ENCODE measurements at places on chromosomes 2 and 18.

DNA sequence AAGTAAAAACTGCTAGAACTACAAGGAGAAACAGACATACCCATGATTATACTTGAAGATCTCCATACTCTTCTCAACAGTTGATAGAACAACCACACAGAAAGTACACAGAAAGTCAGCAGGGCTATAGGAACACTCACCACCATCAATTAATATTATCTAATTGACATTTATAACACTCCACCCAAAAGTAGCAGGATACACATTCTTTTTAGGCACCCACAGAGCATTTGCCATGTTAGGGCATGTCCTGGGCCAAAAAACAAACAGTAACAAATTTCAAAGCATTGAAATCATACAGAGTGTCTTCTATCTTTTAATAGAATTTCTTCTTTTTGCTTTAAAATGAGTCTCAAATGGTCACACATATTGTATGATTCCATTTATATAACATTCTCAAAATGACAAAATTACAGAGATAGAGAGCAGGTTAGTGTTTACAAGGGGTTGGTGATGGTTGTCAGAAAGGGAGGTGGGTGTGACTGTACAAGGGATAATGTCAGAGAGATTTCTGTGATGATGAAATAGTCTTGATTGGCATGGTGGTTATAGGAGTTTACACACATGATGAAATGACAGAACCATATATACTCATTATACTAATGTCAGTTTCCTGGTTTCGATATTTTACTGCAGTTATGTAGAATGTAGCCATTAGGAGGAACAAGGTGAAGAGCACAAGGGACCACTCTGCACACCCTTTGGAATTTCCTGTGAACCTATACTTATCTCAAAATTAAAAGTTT lies 82.8 kb downstream of the NCK2 start:
- no peak for DNase-seq

DNA sequence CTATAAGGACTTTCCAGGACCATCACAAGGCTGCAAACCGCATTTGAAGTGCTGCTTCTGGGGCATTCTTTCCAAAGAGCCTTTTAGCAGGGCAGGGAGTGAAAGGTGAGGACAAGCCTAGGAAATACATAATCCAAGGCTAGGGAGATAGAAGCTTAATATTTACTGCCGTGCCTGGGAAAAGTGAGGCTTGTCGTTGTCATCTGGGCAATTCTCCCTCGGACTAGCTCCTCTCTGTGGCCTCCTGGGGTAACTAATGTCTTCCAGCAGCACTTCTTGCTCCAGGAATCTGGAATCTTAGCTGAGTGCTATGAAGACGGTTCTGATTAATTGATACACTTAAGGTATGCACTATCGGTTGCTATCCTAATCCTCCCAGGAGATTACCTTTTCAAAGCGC lies 69.3 kb upstream of the ATL2 start:
- DNase-seq = no peak

DNA sequence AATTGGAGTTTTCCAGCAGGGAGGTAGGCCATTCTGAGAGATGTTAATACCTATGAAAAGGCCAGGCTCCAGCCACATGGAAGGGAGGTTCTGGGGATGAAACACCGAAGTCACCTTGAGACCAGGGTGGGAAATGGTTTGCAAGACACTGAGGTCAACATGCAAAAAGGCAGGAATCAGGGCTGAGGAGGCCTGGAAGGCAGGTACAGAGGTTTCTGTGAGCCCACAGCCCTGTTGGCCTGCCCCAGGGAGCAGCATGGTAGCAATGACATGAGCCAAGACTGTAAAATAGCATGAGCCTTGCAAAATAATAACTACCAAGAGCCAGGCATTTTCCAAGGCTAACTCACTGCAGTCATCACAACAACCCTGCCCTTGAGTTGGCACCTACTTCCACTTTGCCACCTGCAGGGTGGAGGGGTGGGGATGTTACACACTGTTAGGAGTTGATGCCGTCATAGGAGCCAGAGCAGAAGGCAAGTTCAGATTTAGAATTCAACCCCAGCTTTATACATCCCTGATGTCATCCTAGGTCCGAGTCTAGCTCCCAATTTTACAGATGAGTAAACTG lies 61.3 kb downstream of the ZBTB7C start:
- DNase-seq = no peak

GRCh38 chr2:19702267-19702666 lies 199.5 kb downstream of the TTC32 start:
- no peak for DNase-seq

DNA sequence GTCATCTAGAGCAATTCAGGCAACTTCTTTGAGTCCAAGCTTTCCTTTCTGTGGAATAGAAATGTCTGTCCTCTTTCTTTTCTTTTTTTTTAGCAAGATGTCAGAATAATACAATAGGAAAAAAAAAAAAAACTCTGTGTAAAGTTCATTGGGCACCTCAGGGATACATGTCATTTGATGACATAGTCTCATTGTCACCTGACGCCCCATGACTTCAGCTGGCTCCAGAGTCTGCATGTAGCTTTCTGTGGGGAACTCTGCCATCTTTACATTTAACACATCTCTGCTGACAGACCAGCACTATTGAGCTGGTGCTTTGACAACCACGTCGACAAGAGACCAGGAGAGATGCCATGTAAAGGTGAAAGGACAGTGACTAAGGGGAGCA lies 172.5 kb upstream of the KLF7 start:
- DNase-seq = no peak

DNA sequence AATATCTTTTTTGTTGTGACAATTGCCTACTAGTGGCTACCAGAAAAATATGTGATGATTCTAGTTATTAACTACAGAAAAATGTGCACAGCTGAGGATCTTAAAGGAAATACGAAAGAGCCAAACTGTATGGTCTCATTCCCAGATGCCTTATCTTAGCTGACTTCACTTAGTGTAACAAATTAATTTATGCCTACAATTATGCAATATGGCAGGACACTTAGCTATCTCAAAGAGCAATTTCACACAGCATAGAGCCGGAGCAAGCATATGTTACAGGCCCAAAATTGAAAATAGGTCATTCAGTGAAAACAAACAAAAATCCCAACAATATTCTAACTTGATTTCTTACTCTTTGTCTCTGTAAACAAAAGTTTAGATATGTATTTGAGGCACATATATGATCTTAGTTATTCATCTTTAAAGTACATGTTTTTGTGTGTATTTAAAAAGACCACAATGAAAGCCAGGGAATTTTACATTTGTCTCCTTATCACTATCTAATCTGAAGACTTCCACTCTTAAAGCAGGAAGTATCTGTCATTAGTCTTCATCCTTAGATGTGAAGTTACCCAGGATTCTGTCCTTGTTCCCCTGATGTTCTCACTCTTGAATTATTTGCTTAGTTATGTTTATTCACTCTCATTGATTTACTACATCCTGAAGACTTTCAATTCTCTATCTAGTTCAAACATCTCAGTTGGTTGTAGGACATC lies 1579.0 kb upstream of the NXPH2 start:
- DNase-seq = peak; percentile 8

DNA sequence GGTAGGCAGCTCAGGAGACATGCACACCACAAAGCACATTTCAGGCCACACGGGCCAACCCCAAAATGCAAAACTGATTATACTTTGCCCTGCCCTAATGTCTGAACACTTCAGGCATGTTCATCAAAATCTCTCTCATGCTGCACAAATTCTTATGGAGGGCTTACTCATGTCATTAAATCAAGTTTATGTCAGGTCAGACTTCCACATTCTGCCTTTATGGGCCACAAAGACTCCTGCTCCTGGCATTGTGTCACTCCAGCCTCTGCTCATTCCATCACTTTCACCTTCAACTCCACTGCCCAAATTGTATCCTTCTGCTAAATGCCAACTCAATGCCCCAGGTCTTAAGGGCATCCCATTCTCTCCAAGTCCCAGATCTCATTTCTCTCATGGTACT lies 9.2 kb downstream of the UXS1 start:
- DNase-seq = peak; percentile 28

DNA sequence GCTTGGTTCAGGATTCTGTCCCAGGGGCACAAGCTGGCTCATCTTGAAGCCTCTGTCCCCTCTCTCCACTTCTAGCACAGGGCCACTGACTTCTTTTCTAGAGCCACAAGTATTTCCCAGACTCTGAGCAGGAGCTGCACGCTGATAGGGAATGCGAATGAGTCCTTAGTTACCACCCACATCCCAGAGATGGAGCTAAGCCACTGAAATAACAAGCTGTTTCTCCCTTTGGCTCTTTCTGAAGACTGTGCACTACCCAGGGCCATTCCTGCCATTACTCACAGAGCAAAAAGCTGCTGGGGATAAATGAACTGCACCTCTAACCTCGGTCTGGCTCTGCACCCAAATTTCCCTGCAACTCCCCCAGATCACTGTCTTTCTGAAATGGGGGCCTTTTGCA lies 70.6 kb downstream of the TSN start:
- no peak for DNase-seq
